Osteoblast (primary cell): ENCODE measurements at places on chromosomes 3 and 15.

- DNase-seq: no peak
Measured at GRCh38 chr3:11377719-11378118, 105.5 kb downstream of the ATG7 start.

- DNase-seq: peak; percentile 21
Measured at GRCh38 chr3:90007778-90008499, 900.5 kb downstream of the EPHA3 start.

DNA sequence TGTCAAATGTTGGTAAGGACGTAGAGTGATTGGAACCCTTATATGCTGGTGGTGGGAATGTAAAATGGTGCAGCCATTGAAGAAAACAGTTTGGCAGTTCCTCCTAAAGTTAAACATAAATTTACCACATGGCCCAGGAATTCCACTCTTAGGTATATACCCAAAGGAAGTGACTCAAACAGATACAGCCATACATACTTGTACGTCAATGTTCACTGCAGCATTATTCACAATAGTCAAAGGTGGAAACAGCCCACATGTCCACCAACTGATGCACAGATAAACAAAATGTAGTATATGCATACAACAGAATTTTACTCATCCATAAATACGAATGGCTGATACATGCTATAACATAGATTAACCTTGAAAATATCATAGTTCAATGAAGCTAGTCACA lies 13.2 kb downstream of the CLASP2 start:
- DNase-seq: no peak

GRCh38 chr15:89877083-89877425 lies 16.7 kb downstream of the AP3S2 start:
- no peak for DNase-seq

DNA sequence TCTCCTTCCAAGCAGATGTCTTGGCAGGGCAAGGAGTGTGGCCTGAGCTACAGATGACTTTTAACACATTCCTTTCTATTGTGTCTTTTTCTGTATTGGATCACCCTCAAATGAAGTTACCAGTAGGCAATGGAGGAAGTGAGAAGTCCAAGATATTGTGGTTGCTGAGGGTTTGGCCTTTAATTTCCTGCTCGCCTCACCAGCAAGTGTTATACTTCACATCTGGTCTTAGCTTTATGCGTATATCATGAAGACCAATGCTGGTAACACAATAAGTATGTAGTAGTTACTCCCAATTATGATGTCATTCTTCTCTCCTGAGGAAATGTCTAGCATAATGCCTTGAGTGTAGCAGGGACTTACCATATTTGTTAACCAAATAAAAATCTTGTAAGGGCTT lies 179.9 kb downstream of the ZIC1 start:
- DNase-seq: no peak

GRCh38 chr3:5194801-5195509 lies 7.4 kb downstream of the EDEM1 start:
- DNase-seq: peak; percentile 61

GRCh38 chr3:160968761-160969160 lies 136.4 kb downstream of the B3GALNT1 start:
- DNase-seq: peak; percentile 56

- no peak for DNase-seq
Measured at GRCh38 chr15:39896101-39896500, 24.0 kb downstream of the GPR176 start.
